ENCODE measurements at places on chromosomes 1 and 21. TPM values are rescaled to one million over a fixed set of nuclear protein-coding genes. Genes with fewer than 3 reads are reported as not detected.

The SHISA4 gene
- total RNA-seq: 191 TPM

GRCh38 chr1:16433030-16433429 is 4.2 kb downstream of the SPATA21 start:
- DNase-seq: no peak

- no peak for DNase-seq
Observed at GRCh38 chr1:109478806-109479205, 4.9 kb upstream of the ATXN7L2 start.

GRCh38 chr21:34962586-34963222 is 86.4 kb downstream of the RUNX1 start:
- DNase-seq: no peak
